ENCODE measurements at places on chromosomes 11 and 22.

- no peak for DNase-seq
Measured at GRCh38 chr11:123504401-123504800, 74.3 kb downstream of the GRAMD1B start.

GRCh38 chr22:20423008-20423905 lies 14.4 kb downstream of the SCARF2 start:
- no peak for DNase-seq

- no peak for DNase-seq
Measured at GRCh38 chr22:22022255-22022840, 39.8 kb upstream of the TOP3B start.

DNA sequence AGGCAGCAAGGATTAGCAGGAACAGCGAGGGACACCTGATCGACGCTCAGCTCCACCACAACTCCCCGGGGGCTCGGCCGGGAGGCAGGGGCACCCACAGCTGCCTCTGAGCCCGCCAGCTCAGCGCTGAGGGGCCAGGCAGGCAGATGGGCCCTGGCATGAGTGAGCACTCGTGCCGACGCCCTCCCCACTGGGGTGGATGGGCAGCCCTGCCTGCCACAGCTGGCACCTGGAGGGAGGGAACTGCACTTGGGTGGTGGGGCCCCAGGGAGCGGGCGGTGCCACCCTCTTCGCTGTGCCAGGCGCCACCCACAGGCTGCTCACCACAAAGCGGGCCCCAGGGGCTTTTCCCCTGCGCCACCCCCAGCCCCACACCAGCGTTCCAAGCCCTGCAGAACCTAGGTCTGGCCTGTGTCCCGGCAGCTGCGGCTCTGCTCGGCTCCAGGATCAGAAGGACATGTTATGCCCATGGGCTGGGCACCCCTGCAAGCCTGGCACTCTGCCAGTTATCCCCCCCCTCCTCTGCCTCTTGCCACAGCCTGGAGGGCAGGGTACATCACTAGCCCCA lies 28.8 kb downstream of the WNT7B start:
- DNase-seq: no peak

DNA sequence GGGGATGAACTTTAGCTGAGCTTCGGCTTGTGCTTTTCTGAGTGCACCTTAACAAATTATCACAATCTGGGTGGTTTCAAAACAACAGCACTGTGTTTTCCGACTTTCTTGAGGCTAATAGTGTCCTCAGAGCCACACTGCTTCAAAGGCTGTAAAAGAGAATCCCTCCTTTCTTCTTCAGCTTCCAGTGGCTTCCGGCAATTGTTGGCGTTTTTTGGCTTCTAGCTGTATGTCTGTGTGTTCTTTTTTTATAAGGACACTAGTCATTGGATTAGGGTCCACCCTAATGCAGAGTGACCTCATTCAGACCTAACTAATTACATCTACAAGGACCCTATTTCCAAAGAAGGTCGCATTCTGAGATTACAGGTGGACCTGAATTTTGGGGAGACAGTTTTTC lies 30.6 kb downstream of the KIAA1671 start:
- DNase-seq: no peak

- DNase-seq: peak; percentile 71
Measured at GRCh38 chr22:44697423-44698141, 4.4 kb upstream of the PRR5 start.

GRCh38 chr11:119423509-119424254 lies 710 bp upstream of the THY1 start:
- no peak for DNase-seq

DNA sequence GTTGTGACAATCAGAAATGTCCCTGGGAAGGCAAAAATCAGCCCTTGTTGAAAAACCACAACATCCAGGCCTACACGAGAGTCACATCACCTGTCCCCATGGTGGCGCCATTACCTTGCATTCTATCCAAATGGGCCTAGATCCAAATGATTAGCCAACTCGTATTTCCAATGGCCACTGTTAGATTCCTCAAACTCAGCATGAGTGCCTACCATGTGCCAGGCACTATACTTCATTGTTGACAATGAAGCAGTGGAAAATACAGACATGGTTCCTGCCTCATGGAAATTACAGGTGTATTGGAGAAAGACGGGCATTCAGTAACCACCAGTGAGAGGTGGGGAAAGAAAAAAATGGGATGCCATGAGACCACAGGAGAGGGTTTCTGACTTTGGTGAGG lies 29.8 kb upstream of the CREB3L1 start:
- DNase-seq: peak; percentile 59

DNA sequence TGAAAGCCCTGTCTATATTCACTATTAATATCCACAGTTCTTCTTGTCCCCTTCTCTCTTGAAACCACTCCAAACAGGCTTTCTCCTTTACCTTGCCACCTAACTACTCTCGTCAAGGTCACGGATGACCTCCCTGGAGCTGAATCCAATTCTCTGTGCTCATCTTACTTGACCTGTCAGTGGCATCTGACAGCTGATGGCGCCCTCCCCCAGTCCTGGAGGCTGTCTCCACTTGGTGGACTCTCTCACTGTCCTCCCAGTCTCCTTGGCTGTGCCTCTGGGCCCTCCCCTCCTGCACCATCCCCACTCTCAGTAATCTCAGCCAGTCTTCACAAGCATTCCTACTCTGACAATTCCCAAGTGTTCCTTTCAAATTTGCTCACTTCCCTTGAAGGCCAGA lies 8.7 kb downstream of the TNKS1BP1 start:
- DNase-seq: no peak

DNA sequence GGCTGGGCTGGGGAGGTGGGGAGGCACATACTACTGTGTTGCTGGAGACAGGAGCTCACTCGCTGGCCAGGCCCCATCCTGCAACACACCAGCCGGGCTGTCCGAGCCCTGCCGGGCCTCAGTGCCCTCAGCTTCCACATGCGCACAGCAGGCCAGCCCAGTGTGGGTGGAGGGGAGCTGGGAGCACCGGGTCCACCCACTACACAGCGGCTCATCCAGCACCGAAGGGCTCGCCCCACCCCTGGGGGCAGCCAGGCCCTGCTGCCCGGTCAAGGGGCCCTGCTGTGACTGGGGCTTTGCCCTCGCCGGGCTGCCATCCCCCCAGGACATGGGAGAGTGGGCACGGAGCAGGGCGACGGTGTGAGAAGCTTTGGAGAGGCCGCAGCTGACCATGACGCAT lies 9.3 kb downstream of the TTLL8 start:
- DNase-seq: no peak

DNA sequence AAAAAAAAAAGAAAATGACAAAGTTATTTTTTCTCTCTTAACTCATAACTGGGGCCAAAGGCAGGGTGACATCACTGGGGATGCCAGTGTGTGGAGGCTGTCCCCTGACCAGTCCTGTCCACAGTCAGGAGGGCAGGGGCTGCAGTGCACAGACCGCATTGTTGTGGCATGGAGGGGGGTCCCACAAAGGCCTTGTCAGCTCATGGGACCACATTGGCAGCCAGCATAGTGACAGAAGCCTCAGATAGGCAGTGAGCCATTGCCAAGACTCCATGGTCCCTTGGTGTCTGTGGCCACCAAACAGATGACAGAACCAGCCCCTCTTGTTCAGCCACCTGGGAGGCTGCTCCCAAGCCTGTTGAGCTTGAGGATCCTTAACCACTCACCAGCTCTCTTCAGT lies 4.1 kb downstream of the TMEM80 start:
- no peak for DNase-seq

Measured in 8988T (cell line).